ENCODE measurements at places on chromosomes 5 and 9.

DNA sequence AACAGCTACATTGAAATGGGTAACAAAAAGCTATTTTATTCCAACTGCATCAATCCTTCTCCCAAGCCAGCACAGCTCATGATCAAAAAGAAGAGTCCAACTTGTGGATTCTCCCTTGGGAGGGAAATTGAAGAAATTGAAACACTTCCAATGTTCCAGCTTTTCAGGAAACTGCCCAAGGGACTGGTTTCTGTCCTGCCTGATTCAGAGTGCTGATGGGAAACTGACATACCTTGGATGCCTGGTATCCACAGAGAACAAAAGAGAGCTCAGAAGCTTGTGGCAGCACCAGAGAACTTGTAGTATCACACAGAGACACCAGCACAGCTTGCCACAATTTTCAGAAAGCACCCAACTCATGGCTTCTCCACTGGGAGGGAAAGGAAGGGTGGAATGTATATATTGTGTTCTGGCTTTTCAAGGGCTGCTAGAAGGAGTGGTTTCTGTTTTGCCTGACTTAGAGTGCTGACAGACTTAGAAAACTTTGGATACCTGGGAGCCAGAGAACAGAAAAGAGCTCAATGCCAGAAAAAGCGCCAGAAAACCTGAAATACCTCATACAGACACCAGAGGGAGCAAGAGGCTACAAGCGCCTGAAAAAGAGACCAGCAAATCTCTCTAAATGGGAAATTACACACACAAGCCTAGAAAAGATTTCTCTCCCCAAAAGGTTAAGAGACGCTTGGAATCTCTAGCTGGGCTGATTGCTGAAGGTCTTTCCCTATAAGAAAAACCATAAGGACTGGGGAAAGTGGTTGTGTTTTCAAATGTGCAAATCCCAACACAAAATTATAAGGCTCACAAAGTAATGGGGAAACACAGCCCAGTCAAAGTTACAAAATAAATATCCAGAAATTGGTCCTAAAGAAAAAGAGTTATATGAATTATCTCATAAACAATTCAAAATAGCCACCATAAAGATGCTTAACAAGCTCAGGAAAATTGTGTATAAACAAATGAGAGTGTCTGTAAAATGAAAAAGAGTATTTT is 178.8 kb downstream of the SPOCK1 start:
- peak; percentile 54 for DNase-seq

DNA sequence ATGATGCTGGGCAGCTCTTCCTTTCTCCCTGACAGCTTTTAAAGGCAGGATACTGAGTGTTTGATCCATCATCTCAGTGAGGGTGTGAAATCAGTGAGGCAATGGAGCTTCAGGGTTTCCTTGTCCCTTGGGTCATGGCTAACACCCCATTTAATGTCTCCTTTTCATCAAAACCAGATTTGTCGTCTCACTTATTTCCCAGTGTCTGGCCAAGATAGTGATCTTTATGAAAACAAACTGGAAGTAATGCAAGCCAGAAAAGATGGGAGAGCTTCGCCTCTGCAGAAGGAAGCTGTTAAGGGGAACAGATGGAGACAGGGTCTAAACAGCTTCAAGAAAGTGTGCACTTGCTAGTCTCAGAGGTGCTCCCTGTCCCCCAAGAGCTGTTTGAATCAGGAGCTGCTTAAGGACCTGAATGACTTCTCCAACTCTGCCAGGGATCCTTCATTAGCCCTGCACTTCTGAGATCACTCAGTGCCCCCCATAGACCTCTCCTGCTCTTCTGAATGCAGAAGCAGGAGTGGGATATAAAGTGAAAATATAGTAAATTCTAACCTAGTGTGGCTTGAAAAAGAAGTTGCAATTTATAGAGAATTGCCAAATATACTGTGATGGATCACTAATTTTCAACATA is 96.1 kb downstream of the F2RL2 start:
- no peak for DNase-seq

GRCh38 chr5:176410486-176411180 is 5.7 kb downstream of the CLTB start:
- DNase-seq = no peak

DNA sequence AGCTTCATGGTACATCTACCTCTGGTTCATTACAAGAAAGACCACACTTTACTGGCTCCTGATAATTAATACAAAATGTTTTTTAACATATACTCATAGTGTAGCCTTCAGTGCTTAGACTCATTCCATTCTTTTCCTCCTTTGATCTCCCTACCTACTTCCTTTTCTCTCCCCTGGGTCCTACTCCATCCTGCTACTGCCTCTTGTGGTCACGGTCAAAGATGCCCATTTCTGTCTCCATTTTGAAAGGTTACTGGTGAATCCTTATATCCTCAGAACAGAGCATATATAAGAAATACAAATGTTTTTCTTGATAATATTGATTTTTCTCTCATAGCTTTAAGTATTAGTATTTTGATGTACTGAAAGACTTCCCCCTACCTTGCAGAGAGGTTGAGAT is 375.9 kb downstream of the ARRDC3 start:
- no peak for DNase-seq

GRCh38 chr5:175814691-175815090 is 56.7 kb upstream of the CPLX2 start:
- DNase-seq = peak; percentile 90

DNA sequence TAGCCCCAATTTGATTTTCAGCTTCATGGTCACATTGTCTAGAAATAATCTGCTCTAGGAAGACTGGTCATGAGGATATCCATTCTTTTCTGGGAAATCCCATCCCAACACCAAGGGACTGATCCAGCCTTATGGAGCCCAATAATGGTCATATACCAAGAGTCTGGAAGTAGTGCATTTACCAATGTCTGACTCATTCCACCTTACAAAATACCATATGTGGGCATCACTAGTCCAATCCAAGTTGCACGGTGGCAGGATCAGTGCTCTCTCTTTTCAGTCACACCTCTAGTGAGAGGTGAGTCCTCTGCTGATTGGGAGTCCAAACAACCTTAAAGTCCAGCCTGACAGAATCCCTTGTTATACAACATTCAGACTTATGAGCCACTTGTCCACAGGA is 73.7 kb downstream of the FEM1C start:
- no peak for DNase-seq

DNA sequence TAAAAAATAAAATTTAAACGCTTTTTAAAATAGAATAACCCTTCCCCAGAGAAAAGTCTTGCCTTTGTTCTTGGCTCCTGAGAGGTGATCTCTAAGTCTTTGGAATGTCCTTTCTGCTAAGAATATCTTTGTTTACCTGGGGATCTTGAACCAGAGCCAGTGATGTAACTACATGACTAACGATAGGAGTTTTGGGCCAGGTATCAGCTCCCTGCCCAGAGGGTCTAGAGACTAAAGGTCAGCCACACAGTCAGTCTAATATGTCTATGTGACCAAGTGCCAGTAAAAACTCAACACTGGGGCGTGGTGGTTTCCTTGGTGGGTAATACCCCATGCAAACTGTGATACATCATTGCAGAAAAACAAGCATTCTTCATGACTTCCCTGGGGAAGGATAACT is 1351.9 kb upstream of the C9orf72 start:
- DNase-seq = peak; percentile 8

DNA sequence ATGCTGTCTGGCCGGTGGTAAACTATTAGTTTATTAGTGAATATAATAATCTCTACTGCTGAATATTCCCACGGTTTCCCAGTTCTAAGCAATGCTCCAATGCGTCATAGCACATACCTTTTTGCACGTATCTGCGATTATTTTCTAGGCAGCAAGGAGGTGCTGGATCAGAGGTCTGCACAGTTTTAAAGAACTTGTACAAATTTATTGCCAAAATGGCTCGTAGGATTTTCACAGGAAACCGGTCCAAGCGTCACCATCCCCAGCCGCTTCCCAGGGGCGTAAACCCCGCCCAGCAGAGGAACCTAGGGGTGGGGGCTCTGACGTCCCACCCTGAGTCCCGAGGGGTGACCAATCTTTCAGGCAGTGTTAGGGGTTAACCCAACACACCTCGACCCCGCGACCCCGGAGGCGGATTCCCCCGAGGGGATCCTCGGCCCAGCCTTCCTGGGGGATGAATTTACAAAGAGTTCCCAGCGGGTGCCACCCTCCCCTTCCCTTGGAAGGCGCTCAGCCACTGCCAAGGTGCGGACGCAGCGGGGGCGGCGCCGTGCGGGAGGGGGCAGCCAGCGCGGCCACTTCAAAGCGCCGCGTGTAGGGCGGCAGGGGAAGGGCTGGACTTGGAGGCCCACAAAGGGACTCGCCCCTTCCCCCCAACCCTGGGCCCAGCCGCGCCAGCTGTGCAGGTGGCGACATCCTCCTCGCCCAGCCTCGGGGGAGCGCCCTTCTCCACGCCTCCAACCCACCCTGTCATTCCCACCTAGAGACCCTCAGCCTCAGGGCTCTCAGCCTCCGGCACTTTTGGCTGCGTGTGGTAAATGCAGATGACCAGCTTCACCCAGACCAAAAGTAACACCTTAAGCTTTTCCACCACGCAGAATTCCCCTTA is 43.5 kb upstream of the TCF7 start:
- no peak for DNase-seq

GRCh38 chr9:115808108-115808507 is 345.5 kb upstream of the PAPPA start:
- no peak for DNase-seq

- DNase-seq = no peak
These were observed 101.6 kb upstream of the APC start for GRCh38 chr5:112635771-112636731.

GRCh38 chr5:126253406-126253805 is 169.8 kb upstream of the GRAMD2B start:
- DNase-seq = no peak

GRCh38 chr5:103668281-103668680 is 105.7 kb upstream of the NUDT12 start:
- no peak for DNase-seq

DNA sequence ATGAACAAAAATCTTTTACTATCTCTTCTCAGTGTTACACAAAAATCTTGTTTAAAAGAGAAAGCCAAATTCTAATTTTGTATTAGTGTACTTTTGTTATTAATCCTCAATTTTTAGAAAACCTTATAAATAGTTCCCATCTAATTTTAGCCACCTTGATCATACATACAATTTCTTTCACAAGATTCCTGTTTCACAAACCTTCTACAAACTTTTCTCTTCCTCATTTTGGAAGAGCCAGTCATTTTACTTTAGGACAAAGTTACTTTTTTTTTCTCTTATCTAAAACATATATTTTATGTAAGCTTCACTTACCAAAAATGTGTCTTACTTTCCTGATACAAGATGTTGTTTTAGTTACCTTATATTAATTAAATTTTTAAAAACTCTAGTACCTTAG is 161.3 kb downstream of the YIPF5 start:
- no peak for DNase-seq

DNA sequence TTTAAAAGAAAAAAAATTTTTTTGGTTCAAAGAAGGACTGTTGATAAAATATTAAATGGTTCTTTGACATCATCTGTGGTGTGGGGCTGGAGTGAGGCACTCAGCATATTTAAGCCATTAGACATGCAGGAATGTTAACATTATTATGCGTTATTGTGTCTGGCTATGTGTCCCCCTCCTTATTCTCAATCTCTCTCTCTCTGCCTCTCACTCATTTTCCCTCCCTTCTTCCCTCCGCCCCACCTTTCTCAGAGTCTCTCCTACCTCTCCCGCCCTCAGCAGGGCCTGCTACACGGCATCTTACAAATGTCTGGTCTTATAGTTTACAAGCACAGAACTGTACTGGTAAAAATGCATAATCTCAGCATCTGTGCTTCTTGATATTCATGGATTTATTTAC is 287.8 kb upstream of the TMEM161B start:
- DNase-seq = no peak

DNA sequence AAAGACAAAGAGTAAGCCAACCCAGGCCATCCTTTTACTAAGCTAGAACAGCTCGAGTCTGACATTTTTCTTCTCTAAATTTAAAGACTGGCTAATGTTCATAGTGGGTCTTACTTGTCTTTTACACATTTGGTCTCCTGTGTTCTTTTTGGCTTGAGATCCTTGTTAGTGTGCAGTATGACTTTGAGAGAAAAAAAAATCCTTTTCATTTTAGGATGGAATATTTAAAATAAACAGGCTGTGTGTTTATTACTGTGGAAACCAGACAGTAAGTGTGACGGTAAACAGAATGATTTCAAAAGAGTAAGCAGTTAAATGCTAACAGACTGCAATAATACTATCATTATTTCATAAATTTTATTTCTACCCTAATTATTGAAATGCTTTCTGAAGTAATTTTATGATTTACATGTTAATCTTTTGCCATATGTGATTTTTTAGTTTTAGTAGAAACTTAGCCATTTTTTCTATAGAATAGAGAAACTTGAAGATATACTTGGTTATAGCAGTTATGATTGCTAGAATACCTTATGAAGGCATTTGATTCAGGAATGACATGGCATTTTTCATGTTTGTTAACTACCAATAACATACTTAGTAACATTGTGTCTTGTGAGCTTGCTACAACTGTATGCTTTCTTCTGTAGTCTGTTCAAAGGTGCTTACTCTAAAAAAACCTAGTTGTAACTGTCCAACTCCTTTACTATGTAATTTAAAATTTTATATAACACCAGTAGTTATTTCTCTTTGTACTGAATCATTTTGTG is 92.4 kb downstream of the XRCC4 start:
- no peak for DNase-seq

GRCh38 chr5:67306965-67307607 is 110.5 kb upstream of the CD180 start:
- DNase-seq = no peak

GRCh38 chr9:98790134-98790841 is 6.1 kb downstream of the ANKS6 start:
- DNase-seq = no peak

GRCh38 chr5:61589946-61590345 is 257.9 kb downstream of the ZSWIM6 start:
- no peak for DNase-seq

DNA sequence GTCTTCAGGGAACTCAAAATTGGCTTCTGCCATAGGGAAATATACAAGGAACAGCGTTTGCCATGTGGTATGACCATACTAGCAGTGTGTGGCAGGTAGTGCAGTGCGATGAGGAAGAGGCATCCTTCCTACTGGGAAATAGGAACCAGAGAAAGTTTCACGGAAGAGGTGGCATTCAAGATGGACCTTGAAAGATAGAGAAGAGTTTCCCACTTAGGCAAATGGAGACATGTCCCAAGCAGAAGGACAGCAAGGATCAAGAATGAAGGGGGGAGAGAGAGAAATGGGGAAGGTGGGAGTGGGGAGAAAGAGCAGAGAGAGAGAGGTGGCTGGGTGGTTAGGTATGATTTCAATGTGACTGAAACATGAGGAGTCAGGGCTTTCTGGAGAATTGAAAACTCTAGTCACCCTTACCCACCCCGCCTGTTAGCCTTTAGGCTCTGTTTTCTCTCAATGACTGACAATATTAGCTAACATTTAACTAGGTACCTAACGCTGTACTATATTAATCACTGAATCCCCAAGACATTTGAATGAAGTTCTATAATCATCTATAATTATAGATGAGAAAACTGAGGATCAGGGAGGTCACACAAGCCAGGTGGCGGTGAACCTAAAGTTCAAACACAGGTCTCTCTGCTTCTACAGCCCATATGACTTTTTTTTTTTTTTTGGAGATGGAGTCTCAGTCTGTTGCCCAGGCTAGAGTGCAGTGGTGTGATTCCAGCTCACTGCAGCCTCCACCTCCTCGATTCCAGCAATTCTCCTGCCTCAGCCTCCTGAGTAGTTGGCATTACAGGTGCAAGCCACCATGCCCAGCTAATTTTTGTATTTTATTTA is 171.3 kb downstream of the NR3C1 start:
- DNase-seq = no peak

GRCh38 chr5:19928562-19929421 is 59.2 kb downstream of the CDH18 start:
- peak; percentile 65 for DNase-seq

- DNase-seq = no peak
These were observed 15.6 kb downstream of the RABL6 start for GRCh38 chr9:136823136-136824046.

- no peak for DNase-seq
These were observed 32.1 kb downstream of the LCP2 start for GRCh38 chr5:170265522-170265921.
